ENCODE measurements at places on chromosomes 5 and 9.

GRCh38 chr9:2411459-2412215 is 209.9 kb upstream of the VLDLR start:
- DNase-seq = no peak

- DNase-seq = no peak
Observed at GRCh38 chr5:9713356-9713755, 83.2 kb upstream of the TAS2R1 start.

- DNase-seq = no peak
Observed at GRCh38 chr5:127411381-127411780, 106.1 kb upstream of the PRRC1 start.

DNA sequence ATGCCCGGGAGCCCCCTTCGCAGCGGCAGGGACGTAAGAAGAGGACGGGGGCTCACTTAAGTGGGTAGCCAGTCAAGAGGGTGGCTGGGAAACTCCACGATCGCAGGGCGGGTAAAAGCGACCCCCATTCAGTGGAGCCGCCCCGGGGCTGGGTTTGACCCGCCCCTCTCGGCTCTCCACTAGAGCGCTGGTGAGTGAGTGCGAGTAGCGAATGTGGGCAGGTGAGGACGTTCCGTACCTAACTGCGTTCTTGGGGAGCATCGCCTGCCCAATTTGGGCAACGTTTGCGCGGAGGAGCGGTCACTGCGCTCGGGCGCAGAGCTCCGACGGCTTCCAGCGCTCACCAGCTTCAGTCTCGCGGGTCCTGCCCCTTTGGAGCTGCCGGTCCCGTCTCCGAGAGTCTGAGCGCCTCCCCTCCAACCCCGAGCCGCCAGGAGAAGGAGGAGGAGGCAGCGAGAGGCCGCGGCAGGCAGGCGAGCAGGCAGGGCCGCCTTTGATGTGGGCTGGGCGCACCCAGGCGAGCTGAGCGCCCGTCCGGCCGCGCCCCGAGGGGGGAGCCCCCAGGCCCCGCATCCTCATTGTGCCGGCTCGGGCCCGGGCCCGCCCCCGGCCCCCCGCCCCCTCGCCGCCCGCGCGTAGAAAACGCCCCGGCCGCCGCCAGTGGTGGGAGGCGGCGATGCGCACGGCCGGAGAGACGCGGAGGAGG is at the start of gene FGF18:
Gene FGF18, plus strand, starts transcription at position 666 of the 706 bp plus-strand sequence. CDS start 553 bp downstream, outside the sequence.
- DNase-seq = no peak

DNA sequence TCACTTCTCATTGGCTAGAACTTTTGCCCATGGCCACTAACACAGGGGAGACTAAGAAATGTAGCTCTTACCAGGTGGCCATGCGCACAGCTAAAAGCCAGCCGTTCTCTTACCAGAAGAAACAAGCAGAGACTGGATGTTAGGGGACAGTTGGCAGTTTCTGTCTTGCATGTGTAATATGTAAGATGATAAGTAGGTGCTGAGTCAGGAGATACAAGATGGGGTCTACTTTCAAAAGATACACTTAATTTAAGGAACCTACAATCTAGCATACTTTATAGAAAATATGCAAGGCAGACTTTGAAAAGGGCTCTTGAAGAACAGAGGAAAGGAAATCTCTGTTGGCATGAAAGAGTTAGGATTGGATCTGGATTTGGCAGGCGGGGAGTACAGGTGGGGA is 244.5 kb downstream of the ZSWIM6 start:
- no peak for DNase-seq

DNA sequence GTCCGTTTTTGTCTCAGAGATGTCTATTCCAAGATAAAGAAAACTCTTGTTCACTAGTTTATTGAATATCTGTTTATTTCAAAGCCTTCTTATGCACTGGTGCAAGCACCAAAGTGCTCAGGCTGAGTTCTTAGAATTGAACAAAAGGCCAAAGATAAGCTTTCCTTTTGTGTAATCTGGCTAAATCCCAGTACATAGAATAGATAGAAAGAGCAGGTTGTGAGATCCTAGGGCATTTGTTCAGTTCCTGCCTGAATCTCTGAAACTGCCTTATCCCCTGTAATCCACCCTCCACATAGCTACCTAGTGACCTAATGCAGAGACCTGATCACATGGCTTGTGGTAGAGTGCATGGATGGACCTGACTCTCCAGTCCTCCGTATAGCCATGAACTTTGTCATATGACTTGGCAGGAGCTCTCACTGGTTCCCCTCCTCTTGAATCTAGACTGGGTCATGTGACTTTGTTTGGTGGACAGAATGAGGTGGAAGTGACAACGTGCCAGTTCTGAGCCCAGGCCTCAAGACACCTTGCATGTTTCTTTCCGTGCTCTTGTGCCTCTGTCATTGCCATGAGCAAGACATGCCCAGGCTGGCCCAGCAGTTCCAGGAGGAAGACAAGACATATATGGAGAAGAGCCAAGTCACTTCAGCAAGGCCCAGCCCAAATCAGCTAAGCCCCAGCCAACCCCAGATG is 139.3 kb upstream of the SHB start:
- DNase-seq = no peak
